ENCODE measurements at places on chromosomes 16 and 17.

DNA sequence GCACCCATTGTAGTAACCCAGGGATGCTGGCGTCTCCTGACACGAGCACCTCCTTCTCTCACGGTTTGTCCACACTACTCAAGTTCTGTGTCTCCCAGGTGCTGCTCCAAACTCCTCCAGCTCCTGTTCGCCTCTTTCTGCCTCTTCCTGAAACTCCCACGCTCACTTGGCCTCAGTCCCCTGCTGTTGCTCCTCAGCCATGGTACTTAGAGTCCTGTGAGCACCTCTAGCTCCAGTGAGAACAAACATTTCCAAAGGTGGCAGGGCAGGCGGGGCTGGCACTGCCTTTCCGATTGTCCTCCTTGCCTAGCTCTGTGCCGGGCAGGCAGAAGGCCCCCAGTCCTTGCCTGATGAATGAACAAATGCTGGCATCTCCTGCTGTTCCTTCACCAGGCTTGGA lies 146.1 kb downstream of the SDK2 start:
- no peak for DNase-seq

GRCh38 chr16:28982949-28983348 lies 1.9 kb upstream of the LAT start:
- no peak for DNase-seq

DNA sequence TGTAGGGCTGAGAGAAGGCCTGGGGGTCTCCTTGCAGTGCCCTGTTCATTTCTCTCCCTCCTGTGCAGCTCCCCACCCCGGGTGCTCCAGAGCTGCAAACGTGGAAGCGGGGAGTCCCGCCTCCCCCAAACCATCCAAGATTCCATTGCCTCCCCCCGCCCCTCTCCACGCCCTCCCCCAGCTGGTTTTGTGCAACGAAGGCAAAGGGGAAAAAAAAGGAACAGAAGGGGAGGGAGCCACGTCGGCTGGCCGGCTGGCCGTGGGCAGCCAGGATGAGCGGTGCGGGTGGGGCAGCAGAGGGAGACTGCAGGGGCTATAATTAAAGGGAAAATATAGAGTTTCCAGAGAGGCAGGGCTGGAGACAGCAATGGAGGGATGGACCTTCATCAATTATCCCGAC lies 1.7 kb upstream of the COL1A1 start:
- DNase-seq = no peak

DNA sequence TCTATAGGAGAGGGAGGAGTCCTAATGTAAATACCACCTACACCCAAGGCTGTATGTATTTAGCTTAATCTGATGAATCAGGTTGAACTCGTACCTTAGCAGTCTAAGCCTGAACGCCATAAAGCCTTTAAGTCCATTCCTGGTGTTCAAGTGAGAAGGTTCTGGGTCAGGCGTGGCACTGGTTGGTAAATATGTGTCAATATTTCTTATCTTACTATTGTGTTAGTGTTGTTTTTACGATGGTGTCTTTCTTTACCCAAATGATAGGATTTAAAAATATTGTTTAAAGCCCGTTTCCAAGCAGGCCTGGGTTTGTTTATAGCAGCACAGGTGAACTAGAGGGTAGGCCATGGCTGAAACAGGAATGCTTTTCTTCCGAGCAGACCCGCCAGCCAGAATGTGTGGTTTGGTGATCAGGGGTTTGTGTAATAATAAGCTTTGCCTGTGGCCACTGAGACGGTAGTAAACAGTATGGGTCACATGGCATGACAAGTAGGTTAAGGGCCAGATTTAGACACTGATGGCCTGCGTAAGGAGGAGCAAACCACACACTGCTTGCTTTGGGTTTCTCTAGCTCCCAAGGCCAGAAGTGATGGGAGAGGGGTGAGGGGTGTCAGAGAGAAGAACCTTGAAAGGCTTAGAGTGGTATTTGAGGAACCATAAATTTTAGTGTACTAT lies 3.3 kb downstream of the TMEM94 start:
- DNase-seq = no peak

DNA sequence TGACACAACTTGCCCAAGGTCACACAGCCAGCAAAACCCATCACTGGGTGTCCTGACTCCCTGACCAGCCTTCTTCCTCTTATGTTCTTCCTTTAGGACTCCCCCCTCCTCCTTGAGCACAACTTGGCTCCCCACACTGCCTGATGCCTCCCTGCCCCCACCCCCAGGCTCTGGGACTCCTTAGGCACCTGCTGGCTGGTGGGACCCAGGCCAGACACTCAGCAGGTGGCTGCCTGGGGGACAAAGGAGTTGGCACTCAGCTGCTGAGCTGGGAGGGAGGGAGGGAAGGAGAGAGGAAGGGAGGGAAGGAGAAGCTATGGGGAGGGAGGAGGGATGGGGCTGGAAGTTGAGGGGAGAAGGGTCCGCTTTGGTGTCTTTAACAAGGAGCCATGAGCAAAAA lies 8.0 kb downstream of the SEZ6 start:
- peak; percentile 64 for DNase-seq

DNA sequence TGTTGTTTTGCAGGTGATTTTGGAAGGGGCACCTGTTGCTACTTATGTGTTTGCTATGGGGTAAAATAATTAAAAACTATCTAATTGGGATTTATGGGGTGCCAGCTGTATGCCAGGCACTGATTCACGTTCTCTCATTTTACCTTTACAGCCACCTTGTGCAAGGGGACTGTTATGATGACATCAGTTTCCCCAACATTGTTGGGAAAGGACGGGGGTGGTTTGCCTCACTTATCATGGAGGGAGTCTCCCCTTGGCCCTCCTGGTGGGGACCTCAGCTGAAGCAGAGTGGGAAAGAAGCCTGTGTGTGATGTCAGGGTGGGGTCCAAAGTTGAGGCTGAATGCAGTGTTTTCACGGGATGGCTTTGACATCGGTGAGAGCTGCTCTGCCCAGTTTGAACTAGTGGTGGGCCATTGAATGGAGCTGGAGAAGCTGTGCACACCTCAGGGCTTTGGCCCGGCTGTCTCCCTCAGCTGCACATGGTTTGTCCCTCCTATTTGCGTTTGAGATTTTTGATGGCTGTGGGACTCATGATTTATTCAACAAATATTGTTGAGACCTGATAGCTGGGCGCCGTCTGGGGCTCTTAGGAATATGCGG lies 36.1 kb downstream of the CMIP start:
- DNase-seq = no peak

GRCh38 chr17:82242977-82243647 lies 14.3 kb downstream of the SLC16A3 start:
- DNase-seq = peak; percentile 59

GRCh38 chr17:73474370-73474988 lies 162.7 kb upstream of the CDC42EP4 start:
- no peak for DNase-seq

- no peak for DNase-seq
Measured at GRCh38 chr17:2691965-2692780, 19.4 kb downstream of the CLUH start.

DNA sequence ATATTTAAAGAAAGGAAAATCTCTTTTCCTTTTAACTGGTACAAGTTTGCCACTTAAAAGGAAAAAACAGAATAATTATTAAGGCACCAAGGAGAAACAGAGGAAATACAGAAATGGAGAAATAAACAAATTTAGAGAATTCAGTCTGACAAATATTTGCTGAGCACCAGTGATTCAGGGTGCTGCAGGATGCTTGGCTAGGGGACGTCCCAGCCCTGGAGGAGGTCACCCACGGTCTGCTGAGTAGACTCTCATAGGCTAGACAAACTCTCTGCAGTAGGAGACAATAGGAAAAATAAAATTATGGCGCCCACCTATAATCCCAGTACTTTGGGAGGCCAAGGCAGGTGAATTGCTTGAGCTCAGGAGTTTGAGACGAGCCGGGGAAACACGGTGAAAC lies 15.9 kb downstream of the C1QTNF1 start:
- DNase-seq = no peak

GRCh38 chr16:77556201-77556873 lies 121.5 kb upstream of the ADAMTS18 start:
- no peak for DNase-seq

- DNase-seq = no peak
Measured at GRCh38 chr17:79002796-79003593, 6.6 kb downstream of the CANT1 start.

GRCh38 chr16:69651217-69651616 lies 75.1 kb downstream of the NQO1 start:
- no peak for DNase-seq

GRCh38 chr17:6587310-6587709 lies 31.0 kb upstream of the PITPNM3 start:
- DNase-seq = no peak

Measured in NCI-H2171 treated with DMSO at 0.1 percent for 48 hours (cell line).